BE2C (cell line): ENCODE measurements at places on chromosomes 7 and 10.

- DNase-seq: no peak
Measured at GRCh38 chr10:93703066-93703465, 674 bp upstream of the FRA10AC1 start.

GRCh38 chr10:60827791-60828488 lies 49.7 kb downstream of the CDK1 start:
- DNase-seq: no peak

GRCh38 chr7:139746652-139747051 lies 31.1 kb downstream of the HIPK2 start:
- DNase-seq: no peak

DNA sequence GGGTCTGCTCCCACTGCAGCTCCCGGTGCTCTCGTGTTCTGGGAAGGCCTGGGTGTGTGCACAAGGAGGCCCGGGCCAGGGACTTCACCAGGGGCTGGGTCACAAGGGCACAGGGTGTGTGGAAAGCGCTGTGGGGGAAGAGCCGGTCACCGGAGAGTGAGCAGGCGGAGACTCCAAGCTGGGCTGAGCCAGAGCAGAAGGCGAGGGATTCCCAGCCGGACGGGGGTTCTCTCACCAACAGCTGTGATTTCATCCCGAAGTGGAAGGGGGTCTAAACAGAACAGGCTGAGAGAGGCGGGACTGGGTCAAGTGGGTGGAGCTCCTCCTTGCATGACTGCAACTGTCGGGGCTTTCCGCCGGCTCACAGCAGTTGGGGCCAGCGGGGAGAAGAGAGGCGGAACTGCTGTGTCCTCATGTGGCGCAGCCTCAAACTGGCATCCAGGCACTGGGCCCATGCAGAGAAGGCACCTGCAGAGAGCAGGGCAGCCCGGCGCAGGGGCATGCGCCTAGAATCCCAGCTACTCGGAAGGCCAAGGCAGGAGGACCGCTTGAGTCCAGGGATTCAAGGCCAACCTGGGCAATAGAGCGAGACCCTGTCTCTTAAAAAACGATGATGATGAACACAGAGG lies 7.6 kb upstream of the ORAI2 start:
- DNase-seq: no peak

- DNase-seq: no peak
Measured at GRCh38 chr7:159062569-159062968, 82.1 kb downstream of the VIPR2 start.

GRCh38 chr7:117750612-117751563 lies 122.4 kb downstream of the CTTNBP2 start:
- no peak for DNase-seq

GRCh38 chr10:110771486-110771885 lies 100.2 kb upstream of the PDCD4 start:
- no peak for DNase-seq

DNA sequence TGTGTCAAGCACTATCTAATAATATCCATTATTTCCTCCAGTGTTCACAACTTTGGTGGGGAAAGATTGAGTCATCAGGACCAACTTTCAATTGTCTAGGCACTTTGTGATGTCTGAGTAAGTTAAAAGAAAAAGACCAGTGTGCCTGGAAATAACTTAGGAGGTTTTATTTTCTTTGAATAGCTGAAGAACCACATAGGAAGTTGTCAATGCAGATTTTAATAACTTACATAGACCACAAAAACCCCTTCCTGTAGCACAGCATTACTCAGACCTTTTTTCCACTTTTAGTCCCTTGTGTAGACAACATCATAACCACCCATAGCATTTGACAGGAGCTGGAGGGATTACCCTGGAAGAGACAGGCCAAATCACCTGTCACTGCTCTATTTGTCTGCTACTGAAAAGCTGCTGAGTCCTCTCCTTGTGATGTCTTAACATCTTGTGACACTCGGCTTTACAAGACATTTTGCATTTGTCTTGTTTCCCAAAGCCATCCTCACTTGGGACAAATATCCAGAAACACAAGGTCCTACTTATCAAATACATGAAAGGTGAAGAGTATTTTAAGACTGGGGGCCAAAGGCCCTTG lies 241.5 kb upstream of the PTER start:
- DNase-seq: no peak

DNA sequence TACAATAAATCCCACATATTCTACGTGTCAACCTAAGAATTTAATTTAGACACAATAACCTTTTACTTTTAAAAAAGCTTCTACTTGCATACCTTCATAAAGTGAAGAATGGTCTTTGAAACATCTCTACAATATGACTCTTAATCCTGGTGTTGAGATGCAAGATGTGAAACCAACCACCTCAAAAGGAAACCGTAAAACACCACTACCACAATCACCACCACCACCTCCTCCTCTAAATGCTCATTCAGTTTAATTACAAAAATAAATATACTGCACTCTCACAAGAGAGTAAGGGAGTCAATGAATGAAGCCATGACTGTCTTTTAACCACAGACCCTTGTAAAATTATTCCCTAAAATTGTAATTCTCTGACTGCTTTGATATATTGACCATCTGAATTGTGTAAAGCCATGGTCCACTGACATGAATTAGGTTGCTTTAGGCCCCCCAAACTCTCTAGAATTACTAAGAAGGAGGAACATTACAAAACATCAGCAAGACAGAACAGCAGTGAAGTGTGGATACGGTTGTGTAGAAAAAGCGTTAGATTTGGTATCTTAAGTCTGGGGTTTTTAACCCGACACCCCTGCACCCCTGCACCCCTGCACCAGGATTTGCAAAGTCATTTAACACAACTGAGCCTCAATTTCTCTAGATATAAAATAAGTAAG lies 171.4 kb downstream of the SFMBT2 start:
- DNase-seq: no peak
